CD8-positive, alpha-beta memory T cell (primary cell): ENCODE measurements at places on chromosomes 11 and 22.

DNA sequence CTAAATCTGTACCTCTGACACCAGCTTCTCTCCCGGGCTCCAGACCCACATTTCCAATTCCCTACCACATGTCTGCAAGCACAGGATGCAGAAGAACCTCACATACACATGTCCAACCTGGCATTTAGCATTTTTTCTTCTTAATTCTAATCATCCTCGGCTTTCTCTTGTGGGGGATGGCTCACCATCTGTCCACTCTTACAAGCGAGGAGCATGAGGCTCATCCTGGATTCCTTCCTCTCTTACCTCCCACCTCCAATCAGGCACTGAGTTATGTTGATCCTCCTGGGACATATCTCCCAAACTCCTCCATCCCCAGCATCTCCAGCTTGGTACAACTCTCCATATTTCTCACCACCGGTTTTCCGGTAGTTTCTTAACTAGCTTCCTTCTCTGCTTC, 149.8 kb upstream of the LARGE1 start:
- H3K4me3 ChIP-seq: no peak overlapping the region
- H3K27ac ChIP-seq: no peak overlapping the region
- H3K27me3 ChIP-seq: no peaks in the 10 kb centered on the region
- no peaks in the 10 kb centered on the region for H3K4me1 ChIP-seq
- H3K36me3 ChIP-seq: no peaks in the 10 kb centered on the region

GRCh38 chr11:46857666-46858065, 11.6 kb upstream of the CKAP5 start:
- H3K4me1 ChIP-seq: no peaks in the 10 kb centered on the region
- no peak for DNase-seq
- H3K36me3 ChIP-seq: no peaks in the 10 kb centered on the region
- no peak overlapping the region for H3K4me3 ChIP-seq

DNA sequence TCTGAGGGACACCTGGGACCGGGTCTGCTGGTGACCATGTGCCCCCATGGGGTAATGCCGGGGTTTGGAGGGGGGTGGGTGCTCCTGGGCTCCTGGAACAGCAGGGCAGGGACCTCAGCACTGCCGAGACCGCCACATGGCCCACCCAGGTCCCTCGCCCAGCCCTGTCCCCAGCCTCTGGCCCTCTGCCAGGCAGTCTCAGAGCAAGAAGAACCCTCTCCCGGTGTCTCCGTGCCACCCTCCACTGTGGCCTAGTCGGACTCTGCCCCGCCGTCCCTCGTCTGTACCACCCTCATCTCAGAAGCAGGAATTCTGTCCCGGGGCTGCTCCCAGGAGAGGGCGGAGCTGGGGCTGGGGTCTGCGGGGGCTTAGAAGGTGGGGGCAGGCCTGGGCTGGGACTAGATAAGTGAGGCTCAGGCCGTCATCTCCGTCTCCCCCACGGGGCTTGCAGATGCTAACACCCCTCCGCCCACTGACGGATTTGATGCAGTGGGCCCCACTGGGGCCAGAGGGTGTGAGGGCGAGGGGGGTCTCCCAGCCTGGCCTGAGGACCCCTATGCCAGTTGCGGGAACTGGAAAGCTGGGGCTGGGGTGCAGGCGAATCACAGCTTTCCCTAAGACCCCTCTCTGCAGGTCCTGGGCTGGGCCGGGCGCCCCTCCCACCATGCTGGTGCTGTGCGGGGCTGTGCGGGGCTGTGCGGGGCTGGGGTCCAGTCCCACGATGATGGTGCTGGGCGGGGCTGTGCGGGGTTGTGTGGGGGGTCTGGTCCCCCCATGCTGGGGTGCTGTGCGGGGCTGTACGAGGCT, 1.1 kb downstream of the MUC5AC start:
- H3K27ac ChIP-seq: no peak overlapping the region
- no peaks in the 10 kb centered on the region for H3K4me1 ChIP-seq
- no peak overlapping the region for H3K4me3 ChIP-seq
- H3K27me3 ChIP-seq: no peaks in the 10 kb centered on the region
- no peak for DNase-seq
- no peaks in the 10 kb centered on the region for H3K36me3 ChIP-seq

GRCh38 chr11:112532506-112532905, 271.8 kb upstream of the PLET1 start:
- no peaks in the 10 kb centered on the region for H3K4me1 ChIP-seq
- H3K4me3 ChIP-seq: no peak overlapping the region
- no peaks in the 10 kb centered on the region for H3K36me3 ChIP-seq
- no peak overlapping the region for H3K27ac ChIP-seq

DNA sequence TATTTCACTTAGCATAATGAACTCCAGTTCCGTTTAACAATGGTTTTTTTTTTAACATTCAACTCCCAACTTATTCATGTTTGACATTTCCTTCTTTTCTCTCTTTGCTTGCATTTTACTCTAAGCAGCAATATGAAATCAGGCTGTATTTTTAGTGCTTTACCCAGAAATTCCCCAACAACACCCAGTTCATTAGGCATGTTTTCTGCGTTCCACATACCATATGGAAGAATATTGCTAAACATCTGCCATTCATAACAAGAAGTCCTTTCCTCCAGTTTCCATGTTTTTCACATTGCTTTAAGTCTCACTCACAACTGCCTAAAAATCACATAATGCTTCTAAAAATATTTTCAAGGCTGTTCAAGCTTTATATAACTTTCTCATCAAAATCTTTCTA, 45.8 kb downstream of the PLAAT5 start:
- no peaks in the 10 kb centered on the region for H3K27me3 ChIP-seq
- no peak overlapping the region for H3K4me3 ChIP-seq
- peaks cover 5% of the 10 kb centered on the region for H3K4me1 ChIP-seq
- no peaks in the 10 kb centered on the region for H3K36me3 ChIP-seq
- no peak overlapping the region for H3K27ac ChIP-seq
- no peak for DNase-seq

GRCh38 chr11:76124905-76125770, 81.2 kb downstream of the WNT11 start:
- DNase-seq: no peak
- H3K27ac ChIP-seq: no peak overlapping the region
- H3K36me3 ChIP-seq: no peaks in the 10 kb centered on the region
- no peaks in the 10 kb centered on the region for H3K4me1 ChIP-seq
- H3K4me3 ChIP-seq: no peak overlapping the region
- H3K27me3 ChIP-seq: no peaks in the 10 kb centered on the region

DNA sequence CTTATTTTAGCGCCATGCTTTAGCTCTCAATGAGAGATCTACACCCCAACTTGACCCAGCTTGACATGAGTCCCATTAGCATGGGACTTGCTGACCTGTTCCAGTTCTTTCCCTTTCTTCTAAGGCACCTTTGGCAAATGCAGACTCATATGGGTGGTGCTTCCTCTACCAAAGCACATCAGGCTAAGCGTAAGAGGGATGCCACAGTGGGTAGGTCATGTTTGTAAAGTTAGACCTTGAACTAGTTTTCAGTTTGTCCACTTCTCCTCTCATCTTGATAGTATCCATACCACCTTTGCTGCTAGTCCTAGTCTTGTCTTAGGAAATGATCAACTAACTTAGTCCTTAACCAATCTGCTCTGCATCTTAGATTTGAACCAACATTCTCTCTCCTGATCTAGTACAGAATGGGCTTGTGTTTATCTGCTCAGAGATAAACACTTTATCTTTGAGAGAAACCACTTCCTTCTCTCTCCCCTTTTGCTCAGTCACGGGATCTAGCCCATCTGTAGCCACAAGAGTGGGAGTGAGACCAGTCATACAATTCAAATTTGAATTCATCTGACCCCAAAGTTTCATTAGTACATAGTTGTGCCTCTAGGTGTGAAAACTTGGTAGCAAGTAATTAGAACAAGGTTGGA, 72.1 kb upstream of the CD44 start:
- no peak for DNase-seq
- H3K36me3 ChIP-seq: no peaks in the 10 kb centered on the region
- H3K4me1 ChIP-seq: peaks cover 31% of the 10 kb centered on the region
- H3K27ac ChIP-seq: no peak overlapping the region

DNA sequence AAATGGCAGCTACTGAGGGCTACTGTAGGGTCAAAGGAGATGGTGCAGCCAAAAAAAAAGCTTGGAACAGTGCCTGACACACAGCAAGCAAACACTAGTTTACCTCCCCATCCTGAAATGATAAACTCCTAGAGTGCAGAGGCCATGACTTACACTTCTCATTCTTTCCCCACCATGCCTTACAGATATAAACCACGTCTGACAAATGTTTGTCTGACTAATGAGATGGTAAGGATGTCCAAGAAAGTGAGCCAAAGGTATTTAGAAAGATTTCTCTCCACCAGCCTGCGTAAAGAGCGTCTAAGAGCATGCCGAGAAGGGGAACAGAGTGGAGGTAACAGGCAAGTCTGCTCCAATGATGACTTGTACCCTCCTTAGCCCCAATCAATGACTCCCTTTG, 99.0 kb downstream of the LARGE1 start:
- no peak overlapping the region for H3K4me3 ChIP-seq
- no peaks in the 10 kb centered on the region for H3K36me3 ChIP-seq
- H3K4me1 ChIP-seq: no peaks in the 10 kb centered on the region
- H3K27ac ChIP-seq: no peak overlapping the region

- H3K27ac ChIP-seq: no peak overlapping the region
- no peaks in the 10 kb centered on the region for H3K36me3 ChIP-seq
- H3K27me3 ChIP-seq: no peaks in the 10 kb centered on the region
- H3K4me3 ChIP-seq: no peak overlapping the region
- no peaks in the 10 kb centered on the region for H3K4me1 ChIP-seq
Measured at GRCh38 chr11:126949066-126949891, 51.3 kb downstream of the KIRREL3 start.

GRCh38 chr22:37604875-37605274, 3.8 kb upstream of the GGA1 start:
- peaks cover 51% of the 10 kb centered on the region for H3K4me1 ChIP-seq
- H3K4me3 ChIP-seq: peak overlapping the region; percentile 32
- H3K27me3 ChIP-seq: no peaks in the 10 kb centered on the region
- no peak overlapping the region for H3K27ac ChIP-seq
- H3K36me3 ChIP-seq: no peaks in the 10 kb centered on the region

DNA sequence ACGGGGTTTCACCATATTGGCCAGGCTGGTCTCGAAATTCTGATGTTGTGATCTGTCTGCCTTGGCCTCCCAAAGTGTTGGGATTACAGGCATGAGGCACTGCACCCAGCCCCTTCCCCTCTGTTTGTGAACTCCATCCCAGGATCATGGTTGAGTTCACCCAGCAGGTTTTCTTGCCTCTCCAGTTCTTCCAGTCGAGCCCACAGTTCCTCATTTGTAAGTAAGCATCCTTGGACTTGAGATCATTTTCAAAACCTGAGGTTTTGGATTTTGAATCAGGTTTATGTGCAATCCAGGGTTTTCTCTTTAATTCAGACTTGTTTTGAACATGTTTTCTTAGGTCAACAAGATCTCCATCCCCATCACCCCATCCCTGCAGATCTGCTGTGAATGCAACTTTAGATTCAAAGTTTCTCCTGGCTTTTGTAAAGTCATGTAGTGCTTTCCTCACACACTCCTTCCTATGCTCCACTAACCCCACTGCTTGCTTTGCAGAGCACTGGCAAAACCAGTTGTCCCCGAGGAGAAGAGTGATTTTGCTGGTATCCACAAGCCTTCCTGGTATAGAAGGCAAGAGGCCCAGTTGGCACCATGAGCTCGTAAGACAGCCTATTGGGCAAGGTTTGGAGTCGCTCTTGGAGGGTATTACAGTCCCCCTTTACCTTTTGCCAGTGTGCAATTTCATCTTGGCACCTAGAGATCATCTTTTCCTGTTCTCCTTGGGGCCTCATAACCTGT, 14.7 kb upstream of the VPREB1 start:
- no peaks in the 10 kb centered on the region for H3K36me3 ChIP-seq
- no peak for DNase-seq
- H3K27me3 ChIP-seq: no peaks in the 10 kb centered on the region

DNA sequence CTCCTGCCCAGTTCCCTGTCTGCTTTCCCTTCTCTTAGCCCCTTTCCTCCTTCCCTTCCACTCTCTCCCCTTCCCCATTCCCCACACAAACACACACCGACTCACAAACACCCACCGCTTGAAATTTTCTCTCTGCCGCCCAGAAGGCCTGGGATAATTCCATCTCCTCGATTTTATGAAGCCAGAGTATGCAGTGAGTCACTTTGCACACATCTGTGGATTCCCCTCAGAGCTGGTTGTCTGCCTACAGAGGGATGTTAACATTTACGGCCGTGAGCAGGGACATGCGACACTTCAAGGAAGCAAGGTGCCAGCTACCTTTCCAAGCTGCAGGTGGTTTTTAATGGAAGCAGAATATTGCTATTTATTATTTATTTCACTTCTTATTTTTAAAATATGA, 332.0 kb downstream of the TENM4 start:
- no peak for DNase-seq
- H3K4me1 ChIP-seq: no peaks in the 10 kb centered on the region
- H3K27ac ChIP-seq: no peak overlapping the region
- H3K36me3 ChIP-seq: no peaks in the 10 kb centered on the region
- H3K27me3 ChIP-seq: no peaks in the 10 kb centered on the region
- no peak overlapping the region for H3K4me3 ChIP-seq

DNA sequence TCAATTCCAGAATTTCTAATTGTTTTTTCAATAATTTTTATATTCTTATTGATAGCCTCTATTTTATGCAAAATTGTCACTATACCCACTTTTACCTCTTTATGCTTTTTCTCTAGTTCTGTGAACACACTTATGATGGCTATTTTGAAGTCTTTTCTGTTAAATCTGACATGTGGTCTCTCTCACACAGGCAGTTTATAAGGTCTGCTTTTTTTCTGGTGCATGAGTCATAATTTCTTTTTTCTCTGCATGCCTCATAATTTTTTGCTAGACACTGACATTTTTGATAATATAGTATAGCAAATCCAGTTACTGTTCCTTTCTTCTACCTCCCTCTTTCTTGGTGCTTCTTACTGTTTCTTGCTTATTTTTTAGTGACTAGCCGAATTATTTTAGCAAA, 36.0 kb downstream of the ZBTB44 start:
- H3K36me3 ChIP-seq: no peaks in the 10 kb centered on the region
- no peak overlapping the region for H3K27ac ChIP-seq
- no peaks in the 10 kb centered on the region for H3K27me3 ChIP-seq
- H3K4me1 ChIP-seq: no peaks in the 10 kb centered on the region
- no peak for DNase-seq

GRCh38 chr11:126538071-126538470, 182.6 kb downstream of the ST3GAL4 start:
- H3K4me1 ChIP-seq: no peaks in the 10 kb centered on the region
- H3K4me3 ChIP-seq: no peak overlapping the region
- H3K27me3 ChIP-seq: no peaks in the 10 kb centered on the region
- H3K27ac ChIP-seq: no peak overlapping the region
- DNase-seq: no peak
- no peaks in the 10 kb centered on the region for H3K36me3 ChIP-seq

DNA sequence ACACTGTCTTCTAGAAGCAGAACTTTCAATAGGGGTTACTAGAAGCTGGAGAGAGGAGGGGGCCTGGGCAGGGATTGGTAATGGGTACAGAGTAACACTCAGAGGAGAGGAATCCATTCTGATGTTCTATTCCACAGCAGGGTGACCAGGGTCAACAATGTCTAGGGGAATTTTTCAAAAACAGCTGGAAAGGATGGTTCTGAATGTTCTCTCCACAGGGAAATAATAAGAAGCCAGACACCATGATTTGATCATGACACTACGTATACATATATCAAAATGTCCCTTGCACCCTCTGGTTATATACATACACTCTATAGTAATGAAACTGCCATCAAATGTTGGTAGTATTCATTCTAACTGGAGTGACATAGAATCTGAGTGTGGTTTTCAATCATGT, 111.2 kb upstream of the TOP3B start:
- no peaks in the 10 kb centered on the region for H3K4me1 ChIP-seq
- no peak for DNase-seq
- H3K27ac ChIP-seq: no peak overlapping the region

GRCh38 chr11:108635106-108635505, 29.8 kb upstream of the DDX10 start:
- no peaks in the 10 kb centered on the region for H3K4me1 ChIP-seq
- H3K27ac ChIP-seq: no peak overlapping the region
- H3K27me3 ChIP-seq: no peaks in the 10 kb centered on the region
- H3K4me3 ChIP-seq: no peak overlapping the region
- H3K36me3 ChIP-seq: no peaks in the 10 kb centered on the region
